Stimulated activated CD8-positive, alpha-beta memory T cell treated with anti-CD3 and anti-CD28 coated beads, Interleukin-2, amount 100 ng/mL, for 1 hour (primary cell): ENCODE measurements at places on chromosomes 11 and 22.

GRCh38 chr11:42552786-42553185, 759.0 kb upstream of the API5 start:
- DNase-seq, result no peak

- no peak for DNase-seq
Observed at GRCh38 chr22:42892571-42893316, 35.7 kb upstream of the ARFGAP3 start.

DNA sequence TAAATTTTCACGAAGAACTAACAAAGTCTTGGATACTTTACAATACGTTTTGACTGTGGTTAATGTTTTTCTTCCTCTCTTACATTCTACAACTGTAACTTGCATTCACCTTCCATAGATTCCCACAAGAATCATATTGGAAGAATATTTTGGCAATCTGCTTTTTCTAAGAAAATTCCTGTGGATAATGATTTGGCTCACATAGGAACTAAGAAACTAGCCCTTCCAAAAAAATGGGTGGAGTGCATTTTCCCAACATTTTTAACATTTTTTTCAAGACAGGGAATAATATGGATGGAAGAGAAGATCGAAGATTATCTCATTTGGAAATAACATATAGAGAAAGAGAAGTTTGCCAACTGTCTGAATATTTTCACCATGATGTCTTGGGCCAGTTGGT, 256.9 kb upstream of the POU2AF2 start:
- DNase-seq, result no peak

DNA sequence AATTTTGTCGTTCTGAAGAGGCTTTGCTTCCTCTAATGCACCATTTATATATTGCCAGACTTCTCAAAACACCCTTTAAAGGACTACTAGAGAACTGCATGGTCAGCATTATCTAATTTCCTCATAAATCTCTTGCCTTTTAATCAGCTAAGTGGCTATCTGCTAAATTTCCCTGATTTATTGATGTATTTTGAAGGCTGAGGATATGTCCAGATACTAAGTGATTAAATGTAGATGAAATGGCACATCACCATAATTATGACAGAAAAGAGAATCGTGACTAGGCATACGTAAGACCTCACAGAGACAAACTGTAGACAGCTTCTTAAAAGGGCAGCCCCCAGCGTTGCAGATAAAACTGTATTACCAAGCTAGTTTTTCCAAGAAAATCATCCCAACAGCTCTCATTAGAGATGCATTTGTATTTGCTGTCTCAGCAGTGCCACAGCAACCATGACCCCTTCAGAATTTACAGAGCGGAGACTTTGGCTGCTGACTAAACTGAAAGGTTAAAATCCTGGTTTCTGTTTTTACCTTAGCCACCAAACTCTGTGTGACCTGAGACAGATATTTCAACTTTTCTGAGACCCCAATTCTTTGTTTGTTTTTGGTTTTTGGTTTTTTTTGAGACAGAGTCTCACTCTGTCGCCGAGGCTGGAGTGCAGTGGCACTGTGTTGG, 67.1 kb upstream of the SLN start:
- DNase-seq, result no peak

GRCh38 chr11:77214557-77214956, 86.5 kb downstream of the MYO7A start:
- DNase-seq, result no peak

DNA sequence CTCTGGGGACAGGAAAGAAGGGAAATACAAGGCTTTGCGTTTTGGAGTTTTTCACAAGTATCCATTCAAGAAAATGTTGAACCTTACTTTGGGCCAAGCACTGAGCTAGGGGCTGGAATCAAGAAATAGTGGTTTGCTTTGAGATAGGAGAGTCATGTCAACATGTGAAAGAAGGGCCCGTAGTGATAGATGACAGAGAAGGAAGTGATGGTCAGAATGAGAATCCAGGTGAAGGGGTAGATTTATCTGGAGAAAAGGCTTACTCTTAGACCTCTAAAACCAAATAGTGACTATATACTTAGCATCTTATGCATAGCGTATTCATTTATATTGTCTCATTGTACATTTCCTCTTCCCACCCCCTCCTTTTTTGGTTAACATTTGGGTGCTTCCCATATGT, 87.3 kb downstream of the GAB2 start:
- DNase-seq, result no peak

DNA sequence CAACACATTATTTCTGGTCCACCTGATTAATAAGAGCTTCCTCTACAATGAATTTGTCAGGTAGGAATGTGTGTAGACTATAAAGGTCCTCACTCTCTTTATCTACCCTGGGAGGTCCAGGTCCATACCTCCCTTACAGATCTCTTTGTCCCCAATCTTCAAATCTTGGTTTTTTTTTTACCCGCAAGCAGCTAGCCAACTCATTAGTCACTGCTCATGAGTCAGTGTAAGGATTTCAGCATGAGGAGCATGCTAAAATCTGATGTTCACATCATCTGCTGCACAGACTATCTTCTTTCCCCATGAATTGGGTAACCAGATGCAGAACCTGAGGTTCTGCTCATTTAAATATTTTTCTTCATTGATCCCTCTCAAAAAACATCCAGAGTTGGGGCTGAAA, 397.0 kb upstream of the ISX start:
- DNase-seq, result no peak

GRCh38 chr11:92180664-92181251, 43.9 kb upstream of the FAT3 start:
- DNase-seq, result no peak

- no peak for DNase-seq
Observed at GRCh38 chr11:15525582-15525981, 410.9 kb downstream of the INSC start.

DNA sequence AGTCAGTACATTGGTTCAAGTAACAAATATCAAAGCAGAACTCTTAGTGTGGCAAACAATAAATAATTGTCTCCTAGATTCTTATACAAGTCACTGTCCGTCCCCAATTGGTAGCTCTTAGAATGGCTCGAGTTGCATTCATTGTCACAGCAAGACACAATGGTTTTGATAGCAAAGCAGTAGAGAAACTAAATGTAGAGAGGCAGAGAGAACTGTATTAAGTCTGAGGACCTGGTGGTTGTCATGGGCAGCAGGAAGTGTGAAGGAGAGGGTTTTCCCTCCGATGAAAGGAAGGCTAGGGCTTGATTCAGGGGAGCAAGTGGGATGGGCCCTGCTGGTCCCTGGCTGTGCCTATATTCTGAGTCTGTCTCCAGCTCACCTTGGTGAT, 36.6 kb downstream of the RCOR2 start:
- DNase-seq, result no peak

DNA sequence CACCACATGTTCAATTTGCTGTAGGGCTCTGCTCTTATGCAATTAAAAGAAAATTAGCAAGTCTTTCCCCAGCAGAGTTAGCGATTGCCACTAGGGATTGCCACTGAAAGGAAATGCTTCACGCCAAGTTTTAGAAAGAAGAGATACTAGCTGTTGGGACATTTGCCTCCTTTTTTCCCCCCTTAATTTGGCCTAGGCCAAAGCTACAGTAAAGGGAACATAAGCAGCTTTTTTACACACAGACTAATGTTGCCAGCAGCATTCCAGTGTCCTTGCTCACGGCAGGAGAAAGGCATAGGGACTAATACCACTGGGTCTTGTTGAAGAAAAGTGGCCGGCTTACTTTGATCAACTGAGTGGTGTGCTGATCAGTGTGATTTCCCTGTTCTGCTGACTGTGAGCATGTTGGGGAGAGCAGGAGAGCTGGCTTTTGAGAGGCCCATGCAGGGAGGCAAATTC, 71.2 kb downstream of the PHF21A start:
- no peak for DNase-seq

- no peak for DNase-seq
Observed at GRCh38 chr11:93330446-93330984, at the start of gene DEUP1. Gene DEUP1 (plus strand): TSS chr11:93330742. CDS start chr11:93332260, 1,518 bp downstream.

DNA sequence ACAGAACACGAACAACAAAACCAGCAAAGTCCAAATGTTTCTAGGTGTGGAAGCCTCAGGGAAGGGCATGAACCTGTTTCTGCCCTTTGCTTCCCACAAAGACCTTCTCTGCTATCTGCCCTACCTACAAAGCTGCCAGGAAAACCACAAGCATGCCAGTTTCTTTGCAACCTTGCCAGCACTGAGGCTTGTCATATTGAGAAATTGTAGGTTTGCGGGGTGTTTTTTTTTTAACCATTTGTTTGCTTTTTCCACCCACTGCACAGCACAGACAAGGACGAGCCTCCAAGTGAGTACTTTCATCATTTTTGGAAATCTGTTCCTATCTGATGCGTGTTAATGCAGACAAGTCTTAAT, 12.8 kb downstream of the PARVG start:
- DNase-seq, result no peak

DNA sequence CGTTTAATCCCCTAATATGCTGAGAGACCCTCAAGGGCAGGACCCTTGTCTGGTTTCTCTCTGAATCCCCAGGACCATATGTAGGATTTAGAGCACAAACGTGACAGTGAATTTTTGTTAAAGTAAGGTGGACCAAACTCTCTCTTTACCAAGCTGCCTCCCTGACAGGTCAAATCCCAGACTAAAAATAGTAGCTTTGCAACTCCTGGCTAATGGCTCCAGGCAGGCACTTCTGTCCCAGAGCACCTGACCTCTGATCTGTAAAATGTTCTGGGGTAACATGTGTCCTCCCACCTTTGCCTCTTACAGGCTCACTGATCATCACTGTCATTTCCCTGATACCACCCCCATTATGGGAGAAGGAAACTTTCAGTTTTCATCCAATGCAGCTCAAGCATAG, 152.3 kb downstream of the SPON1 start:
- DNase-seq, result no peak

GRCh38 chr11:66068923-66069714, 953 bp upstream of the PACS1 start:
- DNase-seq, result no peak

DNA sequence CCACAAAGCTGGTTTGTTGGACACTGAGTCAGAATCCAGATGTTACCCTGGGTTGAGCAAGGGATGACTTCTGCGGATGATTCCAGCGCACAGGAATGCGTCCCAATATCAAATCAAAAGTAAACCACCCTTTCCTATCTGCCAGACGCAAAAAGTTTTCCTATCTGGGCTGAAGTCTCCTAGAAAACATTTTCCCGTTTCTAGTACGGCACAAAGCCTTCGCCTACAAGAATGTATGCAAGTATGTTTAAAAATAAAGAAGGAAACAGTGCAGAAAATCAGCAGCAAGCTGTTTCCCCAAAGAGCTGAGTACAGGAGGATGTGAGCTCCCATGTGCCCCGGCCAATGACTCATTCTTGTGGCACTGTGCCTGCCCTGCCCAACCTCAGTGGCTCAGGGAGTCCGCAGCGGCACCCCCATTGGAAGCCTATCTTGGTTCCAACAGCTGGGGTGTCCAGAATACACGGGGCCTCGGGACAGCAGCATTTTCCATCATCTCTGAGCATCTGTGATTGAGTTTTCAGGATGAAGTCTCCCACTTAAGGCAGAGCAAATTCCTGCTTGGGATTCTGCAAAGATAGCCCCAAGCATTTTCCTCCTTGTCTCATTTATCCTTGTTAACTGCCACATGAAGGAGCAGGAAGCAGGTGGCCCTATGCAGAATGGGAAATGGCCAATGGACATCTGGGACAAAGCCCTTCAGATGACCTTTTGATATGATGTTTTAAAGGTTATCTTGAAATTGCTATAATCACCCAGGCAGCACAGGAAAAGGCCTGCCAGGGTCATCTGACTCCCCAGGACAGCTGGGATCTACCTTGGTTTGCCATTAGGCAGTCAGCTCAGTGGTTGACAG, 17.5 kb downstream of the KCNJ5 start:
- no peak for DNase-seq

DNA sequence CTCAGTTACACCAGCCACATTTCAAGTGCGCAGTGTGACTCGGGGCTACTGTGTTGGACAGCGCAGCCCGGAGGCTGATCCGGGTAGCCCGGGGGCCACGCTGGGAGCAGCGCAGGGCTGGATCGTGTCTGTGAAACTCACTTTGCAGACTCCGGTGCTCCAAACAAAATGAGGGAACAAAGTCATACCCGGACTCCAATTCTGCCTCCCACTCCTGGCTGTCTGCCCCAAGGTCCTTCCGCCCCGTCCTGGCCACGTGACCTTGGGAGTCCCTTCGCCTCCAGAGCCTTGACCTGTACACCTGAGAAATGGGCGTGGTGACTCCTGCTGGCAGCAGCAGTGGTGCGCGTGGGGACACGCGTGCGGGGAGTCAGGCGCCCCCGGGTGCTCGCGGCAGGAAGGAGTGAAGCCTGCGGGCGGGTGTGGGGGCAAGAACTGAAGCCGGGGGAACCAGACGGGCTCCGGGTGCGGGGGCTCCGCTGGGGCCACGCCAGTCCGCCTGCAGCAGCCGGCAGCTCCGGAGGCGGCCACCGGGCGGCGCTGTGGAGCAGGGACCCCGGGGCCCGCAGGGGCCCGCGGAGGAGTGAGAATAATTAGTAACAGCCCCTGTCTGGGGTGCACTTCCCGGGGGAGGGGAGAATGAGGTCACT, 42.4 kb downstream of the KCNJ4 start:
- no peak for DNase-seq

- DNase-seq, result no peak
Observed at GRCh38 chr22:38177926-38178604, 3.6 kb downstream of the PLA2G6 start.

GRCh38 chr11:35918716-35919115, 25.1 kb upstream of the LDLRAD3 start:
- no peak for DNase-seq

GRCh38 chr22:41048791-41049717, 43.3 kb upstream of the EP300 start:
- DNase-seq, result no peak

GRCh38 chr11:120608760-120609211, 97.2 kb downstream of the GRIK4 start:
- no peak for DNase-seq

- no peak for DNase-seq
Observed at GRCh38 chr22:47849576-47849975, 1087.1 kb downstream of the TBC1D22A start.

GRCh38 chr11:8059571-8060011, 21.4 kb upstream of the TUB start:
- no peak for DNase-seq

DNA sequence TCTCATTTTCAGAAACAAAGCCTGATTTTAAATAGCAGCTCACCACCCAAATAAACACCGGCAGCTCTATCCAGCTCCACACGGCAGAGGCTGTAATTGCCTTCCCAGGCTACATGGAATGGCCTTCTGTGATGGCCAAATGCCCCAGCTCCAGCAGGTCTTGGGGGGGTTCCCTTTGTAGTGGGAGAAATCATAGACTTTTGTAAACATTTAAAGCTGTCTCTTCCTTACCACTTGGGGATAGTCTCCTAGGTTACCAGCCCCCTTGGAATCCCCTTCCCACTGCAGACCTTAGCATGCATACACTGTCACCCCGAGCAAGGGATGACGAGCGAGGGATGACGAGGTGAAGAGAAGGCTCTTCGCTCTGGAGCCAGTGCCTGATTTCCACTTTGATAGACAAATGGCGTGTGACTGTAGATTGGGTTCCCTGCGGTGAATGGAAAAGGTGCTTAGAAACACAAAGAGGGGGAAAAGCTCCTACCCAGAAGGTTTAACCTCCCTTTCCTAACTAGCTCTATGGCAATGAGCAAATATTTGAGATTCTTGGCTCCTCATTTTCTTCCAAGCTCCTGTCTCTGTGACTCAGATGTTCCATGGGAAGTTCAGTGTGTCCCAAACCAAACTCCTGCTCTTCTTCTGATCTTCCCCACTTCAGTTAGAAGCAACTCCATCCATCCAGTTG, 108.0 kb upstream of the CADM1 start:
- DNase-seq, result no peak
